ENCODE measurements at places on chromosomes 16 and 17.

- no peak for DNase-seq
Observed at GRCh38 chr17:16887523-16888095, 84.3 kb downstream of the TNFRSF13B start.

- DNase-seq = no peak
Observed at GRCh38 chr16:57567691-57568090, 25.2 kb downstream of the ADGRG5 start.

DNA sequence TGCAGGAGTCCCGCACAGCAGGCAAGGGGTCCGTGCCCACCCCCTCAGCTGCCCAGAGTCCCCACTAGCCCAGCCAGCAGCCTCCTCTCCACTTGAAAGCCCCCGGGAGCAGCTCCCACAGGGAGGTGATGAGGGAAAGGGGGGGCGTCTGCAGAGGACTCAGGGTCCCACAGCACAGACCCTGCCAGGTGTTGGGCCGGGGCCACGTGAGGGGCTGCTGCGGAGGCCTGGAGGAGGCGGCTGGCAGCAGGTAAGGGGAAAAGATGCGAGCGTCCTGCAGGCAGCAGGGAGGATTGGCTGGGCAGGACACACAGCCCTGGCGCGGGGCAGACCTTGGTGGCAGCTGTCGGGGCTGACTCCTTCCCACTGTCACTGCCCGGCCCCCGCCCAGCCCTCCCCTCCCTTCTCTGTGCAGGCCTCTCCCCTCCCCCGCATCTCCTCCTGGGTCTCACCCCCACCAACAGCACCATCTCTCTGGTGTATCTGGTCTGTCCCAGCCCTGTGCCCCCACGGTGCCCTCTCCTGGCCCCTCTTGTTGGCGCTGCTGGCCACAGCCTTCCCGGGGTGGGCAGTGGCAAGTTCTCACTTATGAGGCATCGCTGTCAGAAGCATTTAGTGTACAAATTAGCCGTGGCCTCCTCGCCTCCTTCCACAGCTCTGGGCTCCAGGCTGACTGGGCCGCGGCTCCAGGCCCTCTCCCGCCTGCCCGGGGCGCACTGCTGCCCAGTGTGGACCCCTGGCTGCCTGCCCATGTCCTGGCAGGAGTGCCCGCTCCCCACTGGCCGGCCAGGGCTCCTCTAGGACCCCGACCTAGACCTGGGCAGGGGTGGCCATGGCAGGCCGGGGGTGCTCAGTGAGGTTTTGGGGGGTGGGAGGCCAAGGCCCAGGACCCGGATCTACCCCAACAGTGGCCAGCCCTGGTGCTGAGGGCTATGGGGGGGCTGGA is 4.4 kb upstream of the PRR35 start:
- DNase-seq = no peak

- no peak for DNase-seq
Observed at GRCh38 chr17:42969001-42969581, 4.8 kb upstream of the AARSD1 start.

DNA sequence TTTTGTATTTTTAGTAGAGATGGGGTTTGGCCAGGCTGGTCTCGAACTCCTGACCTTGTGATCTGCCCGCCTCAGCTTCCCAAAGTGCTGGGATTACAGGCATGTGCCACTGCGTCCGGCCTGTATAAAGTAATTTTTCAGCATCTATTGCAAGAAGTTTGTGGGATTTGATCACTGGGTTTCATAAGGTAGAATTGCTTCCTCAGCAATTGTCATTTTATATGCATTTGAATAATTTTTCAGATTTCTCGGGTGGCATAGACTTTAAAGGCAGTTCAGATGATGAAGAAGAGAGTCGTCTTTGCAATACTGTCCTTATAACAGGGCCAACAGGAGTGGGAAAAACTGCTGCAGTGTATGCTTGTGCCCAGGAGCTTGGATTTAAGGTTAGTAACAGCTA is 37.0 kb downstream of the TEFM start:
- no peak for DNase-seq

GRCh38 chr17:80937462-80938381 is 53.9 kb upstream of the CHMP6 start:
- no peak for DNase-seq

DNA sequence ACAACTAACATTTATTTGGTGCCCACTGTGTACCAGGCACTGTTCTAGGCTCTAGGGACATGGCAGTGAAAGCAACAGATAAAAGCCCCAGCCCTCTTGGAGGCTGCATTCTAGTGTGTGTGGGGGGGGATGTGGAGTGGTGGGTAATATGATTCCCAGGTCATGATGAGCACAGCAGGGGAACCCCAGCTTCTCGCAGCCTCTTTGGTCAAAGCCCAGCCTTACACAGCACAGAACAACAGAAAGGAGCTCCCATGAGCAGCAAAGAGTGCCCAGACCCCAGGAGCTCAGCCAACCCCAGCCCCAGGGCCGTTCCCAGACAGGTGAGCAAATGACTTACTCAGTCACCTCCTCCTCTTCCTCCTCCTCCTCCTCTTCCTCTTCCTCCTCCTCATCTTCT is 21.9 kb downstream of the CNGB1 start:
- DNase-seq = no peak

GRCh38 chr17:77606865-77607210 is 351.7 kb upstream of the TNRC6C start:
- DNase-seq = no peak

- DNase-seq = no peak
Observed at GRCh38 chr17:78010759-78011158, 52.3 kb downstream of the TNRC6C start.

DNA sequence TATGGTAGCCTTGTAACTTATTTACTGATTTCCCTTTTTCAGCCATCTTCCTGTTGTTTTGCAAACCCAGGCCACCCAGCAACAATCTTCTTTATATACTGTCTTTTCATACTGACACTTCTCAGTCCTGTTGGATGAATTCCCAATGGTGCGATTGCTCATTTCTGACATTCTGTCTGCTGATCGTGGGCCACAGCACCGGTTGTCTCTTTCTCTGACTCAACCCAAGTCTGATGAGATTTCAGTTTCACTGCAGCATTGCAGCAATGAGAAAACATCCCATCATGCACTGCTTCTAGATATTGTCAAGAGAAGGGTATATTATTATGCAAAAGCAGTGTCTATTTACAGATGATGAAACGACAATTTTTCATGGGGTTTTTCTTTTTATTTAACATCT is 349.2 kb upstream of the HSBP1 start:
- DNase-seq = no peak

- DNase-seq = no peak
Observed at GRCh38 chr17:60630352-60630751, 30.4 kb downstream of the PPM1D start.

DNA sequence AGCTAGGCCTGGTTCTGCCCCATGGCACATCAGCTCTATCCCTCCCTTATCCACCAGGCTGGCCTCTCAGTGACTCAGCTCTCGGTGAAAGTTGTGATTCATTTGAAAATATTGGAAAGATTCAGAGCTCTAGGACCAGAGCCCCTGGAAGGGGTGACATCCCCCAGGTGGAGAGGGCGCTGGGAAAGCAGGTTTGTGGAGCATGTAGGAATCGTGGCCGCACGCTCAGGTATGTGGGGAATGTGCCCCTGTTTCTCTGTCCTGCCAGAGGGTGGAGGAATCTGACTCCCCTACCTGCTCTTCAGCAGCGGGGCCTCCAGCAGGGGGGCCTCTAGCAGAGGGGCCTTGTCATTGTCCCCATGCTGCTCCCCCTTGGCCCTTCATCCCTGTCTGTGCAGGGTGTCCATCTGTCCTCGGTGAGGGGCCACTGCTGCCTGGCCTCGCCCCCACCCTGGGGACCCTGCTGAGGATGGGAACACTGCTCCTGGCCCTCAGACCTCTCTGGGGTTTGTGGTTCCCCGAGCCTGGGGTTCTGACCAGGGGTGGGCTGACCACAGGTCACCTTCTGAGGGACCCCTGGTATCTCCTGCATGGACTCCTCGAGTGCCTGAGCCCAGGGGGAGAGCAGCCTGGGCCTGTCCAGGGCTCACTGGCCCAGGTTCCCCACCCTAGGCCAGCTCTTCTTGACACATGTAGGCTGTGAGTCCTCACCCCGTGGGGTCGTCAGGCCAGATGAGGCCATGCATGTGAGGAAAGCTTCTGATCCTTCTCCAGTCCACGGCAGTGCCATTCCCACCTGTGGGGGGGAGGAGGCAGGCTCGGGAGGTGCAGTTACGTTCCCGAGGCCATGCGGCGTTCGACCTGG is 47.5 kb downstream of the NT5M start:
- no peak for DNase-seq

DNA sequence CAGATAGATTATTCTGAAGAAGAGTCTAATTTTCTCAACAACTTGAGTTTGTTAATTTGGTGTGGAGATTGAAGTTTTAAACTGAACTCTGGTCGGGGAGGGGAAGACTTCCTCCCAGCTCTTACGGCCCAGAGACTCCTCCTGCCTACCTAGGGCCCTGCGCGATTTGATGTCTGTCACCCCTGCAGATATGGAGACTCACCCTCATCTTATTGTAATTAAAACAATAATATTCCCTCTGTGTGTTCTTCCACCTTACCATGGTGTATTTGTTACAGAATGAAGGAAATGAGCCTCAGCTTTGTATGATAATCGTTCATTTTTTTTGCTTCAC is 184.4 kb upstream of the CACNG5 start:
- DNase-seq = no peak

DNA sequence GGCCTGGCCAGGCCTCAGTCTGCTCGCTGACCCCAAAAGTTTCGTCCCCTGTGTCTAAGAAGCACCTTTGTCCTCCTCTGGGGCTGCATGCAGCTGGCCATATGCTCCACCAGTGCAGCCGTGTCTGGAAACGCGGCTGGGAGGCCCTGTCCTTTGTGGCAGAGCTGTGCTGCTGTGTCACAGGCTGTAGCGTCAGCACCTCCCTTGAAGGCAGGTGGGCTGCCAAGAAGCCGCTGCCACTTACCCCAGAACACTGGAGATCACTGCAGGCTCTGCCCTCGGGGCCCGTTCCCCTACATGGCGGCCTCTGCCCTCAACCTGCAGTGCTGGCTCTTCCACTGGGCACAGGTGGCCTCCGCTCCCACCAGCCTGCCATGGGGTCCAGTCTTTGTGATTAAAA is 15.7 kb upstream of the MC1R start:
- DNase-seq = no peak

- no peak for DNase-seq
Observed at GRCh38 chr16:4060009-4060408, 56.2 kb downstream of the ADCY9 start.

DNA sequence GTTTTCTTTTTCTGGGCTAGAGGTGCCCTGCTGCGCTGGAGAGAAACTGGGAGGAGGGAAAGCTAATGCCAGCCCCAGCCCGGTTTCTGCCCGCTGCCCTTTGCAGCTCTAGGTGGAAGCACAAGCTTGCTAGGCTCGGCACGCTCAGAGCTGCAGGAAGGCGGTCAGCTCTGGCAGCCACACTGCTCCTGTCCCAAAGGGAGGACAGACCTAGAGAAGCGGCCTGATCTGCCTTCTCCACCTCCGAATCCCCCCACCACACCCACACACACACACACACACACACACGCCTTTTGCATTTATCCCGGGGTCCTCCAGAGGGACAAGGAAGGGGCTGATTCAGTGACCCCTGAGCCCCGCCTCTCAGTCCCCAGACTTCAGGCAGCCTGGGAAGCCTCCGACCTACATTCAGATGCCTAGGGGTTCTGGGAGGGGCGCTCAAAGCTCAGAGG is 418.1 kb downstream of the SOX9 start:
- DNase-seq = no peak

GRCh38 chr17:44604768-44605485 is 47.6 kb downstream of the FZD2 start:
- no peak for DNase-seq

DNA sequence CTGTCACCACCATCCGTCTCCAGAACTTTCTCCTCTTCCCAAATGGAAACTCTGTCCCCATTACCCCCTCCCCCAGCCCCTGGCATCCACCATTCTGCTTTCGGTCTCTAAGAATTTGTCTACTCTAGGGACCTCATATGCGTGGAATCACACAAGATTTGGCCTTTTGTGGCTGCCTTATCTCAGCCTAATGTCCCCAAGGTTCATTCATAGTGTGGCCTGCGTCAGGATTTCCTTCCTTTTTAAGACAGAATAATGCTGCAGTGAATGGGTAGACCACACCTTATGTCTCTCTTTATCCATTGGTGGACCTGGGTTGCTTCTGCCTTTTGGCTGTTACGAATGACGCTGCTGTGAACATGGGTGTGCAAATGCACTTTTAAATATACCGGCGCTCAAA is 139.7 kb upstream of the PLCG2 start:
- no peak for DNase-seq

DNA sequence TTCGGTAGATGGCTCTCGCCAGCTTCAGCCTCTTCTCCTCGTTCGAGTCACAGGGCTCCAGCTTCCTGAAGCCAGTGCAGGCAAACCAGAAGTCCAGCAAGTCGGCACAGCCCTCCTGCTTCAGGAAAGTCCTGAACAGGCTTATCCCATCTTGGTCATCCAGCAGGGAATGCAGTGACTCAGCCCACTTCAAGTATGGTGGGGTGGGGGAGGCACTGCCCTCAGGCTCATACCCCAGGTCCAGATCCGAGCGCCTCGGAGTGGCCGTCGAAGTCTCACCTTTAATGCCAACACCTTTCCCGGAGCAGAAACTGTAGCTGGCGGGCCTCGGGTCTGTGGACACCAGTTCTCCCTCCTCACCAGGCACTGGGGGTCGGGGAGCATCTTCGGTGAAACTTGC is 5.9 kb downstream of the AXIN1 start:
- no peak for DNase-seq

GRCh38 chr16:87560428-87561199 is 41.7 kb upstream of the JPH3 start:
- no peak for DNase-seq

GRCh38 chr17:82461827-82462524 is 3.4 kb downstream of the NARF start:
- DNase-seq = no peak

DNA sequence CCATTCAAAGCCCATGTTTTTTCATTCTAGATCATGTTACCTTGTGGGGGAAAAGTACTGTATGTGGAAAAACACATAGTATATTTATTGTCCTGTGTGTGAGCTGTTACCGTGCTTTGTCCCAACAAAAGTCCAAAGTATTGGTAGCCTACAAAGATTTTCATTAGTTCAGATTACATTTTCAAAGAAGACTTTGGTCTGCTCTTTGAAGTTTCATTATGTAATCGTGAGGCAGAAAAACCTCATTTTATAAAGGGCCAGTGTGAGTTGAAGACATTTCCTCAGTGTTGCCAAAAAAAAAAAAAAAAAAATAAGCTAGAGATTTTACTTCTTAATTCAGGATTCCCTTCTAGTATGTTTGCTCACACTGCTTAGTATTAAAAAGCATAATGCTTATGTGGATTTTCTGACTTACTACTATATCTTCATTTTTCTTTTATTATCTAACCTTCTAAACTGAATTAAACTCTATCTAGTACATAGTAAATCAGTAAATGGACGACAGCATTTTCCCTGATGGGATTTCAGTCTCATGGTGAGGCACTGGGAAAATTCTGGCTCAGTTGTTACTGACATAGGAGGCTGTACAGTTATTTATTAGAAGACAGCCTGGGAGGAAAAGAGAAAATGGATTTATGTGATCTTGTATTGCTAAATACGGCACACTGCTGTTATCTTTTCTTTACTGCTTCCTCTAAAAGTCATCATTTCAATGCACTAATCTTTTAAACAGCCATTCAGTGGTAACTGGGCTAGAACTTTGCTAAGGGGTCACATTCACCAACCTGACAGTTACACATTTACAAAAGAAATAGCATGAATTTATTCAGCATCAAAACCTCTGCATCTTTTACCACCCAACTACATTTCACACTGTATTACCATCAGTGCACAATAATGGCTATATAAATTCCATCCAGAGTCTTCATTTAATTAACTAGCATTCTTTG is 100.6 kb downstream of the STXBP4 start:
- no peak for DNase-seq

- DNase-seq = no peak
Observed at GRCh38 chr17:64687961-64688360, 25.9 kb upstream of the SMURF2 start.

- DNase-seq = no peak
Observed at GRCh38 chr17:18108401-18109312, at the start of gene MYO15A. MYO15A (plus strand) TSS chr17:18108756; CDS start chr17:18118801, 10,045 bp downstream.

Data from stimulated activated naive CD4-positive, alpha-beta T cell treated with Interleukin-2 at 50 U/mL for 16 hours (primary cell).